ENCODE measurements at places on chromosomes 16 and 17.

GRCh38 chr16:53132406-53132805 lies 77.6 kb downstream of the CHD9 start:
- no peak for DNase-seq

GRCh38 chr16:85460252-85461021 lies 152.7 kb upstream of the GSE1 start:
- no peak for DNase-seq

DNA sequence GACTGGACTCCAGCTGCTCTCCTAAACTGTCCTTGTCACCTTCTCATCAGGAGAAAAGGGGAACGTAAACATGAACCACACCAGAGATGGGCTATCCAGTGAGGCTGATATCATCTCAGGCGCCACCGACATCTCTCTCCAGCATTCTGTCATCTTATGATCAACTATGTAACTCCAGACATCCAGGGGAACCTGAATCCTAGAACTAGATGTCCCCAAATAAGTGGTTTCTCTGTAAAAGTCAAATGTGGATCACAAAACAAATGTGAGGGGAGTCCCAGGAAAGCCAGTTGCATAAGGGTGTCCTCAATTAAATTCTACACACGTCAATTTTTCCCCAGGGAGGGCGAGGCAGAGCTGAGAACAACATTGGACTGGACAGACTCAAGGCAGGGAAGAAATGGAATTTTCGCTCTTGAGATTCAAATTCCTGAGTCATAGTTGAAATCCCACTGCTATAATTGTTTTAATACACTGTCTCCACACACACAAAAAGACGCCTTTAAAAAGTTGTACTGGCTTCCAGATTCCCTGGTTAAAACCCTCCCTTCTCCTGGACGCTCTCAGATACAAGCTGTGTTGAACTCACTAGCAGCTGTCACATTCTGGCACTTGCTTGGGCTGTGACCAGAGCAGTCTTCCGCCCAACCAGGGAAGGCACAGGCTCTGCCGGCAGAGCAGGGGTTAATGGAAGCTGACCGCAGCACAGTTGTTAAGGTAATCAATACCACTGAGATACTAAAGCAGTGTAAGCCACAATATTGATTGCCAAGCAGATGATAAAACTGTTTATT lies 62.6 kb downstream of the ZFHX3 start:
- DNase-seq, result no peak

GRCh38 chr17:7838090-7839075 lies 4.4 kb downstream of the KDM6B start:
- peak; percentile 55 for DNase-seq

DNA sequence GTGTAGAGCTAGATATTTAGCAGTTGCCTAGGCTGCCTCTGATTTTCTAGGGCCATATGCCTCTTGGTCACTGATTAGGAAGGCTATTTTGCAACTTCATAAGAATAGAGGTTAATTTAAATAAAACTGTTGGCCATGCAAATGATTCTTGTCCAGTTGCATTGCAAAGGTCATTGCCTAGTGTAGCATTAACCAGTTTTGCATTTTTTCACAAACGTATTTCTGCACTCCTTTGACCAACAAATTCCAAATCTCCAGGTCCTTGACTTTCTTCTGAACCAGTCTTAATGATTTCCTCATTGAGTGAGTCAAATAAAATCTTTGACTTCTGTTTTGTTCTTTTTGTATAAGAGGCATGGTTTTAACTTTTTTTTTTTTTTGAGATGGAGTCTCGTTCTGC lies 33.5 kb downstream of the ERCC4 start:
- DNase-seq, result no peak

DNA sequence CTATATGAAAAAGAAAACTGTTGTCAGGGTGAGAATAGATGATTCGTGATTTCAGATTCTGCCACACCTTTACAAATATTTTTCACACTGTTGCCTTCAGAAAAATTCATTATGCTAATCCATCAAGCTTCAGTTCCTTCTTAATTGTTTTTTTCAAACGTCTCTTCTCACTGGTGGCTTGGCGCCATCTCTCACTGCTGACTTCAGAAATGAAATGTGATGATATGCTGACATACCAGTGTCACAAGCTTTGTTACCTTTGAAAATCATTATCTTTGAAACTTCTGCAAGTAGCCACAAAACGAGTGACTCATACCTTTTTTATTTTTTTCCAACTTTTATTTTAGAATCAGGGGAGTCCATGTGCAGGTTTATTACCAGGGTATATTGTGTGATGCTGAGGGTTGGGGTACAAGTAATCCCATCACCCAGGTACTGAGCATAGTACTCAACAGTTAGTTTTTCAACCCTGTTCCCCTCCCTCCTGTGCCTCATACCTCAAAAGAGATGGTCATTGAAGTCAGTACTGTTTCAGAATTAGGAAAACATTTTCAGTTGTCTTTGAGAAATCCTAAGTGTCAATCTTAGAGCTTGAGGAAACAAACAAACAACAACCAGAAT lies 14.0 kb upstream of the KRT222 start:
- DNase-seq, result no peak

Data from activated CD4-positive, alpha-beta T cell treated with anti-CD3 and anti-CD28 coated beads, Interleukin-10, Interleukin-2, amounts not matched to agents 100 ng/mL and 50 ng/mL, durations not matched to agents 16 hours and 8 hours (primary cell).